ENCODE measurements at places on chromosomes 2 and 18. TPM values are rescaled to one million over a fixed set of nuclear protein-coding genes. Genes with fewer than 3 reads are reported as not detected.

PIEZO2 gene
- total RNA-seq: 25.9 TPM

GRCh38 chr2:233219848-233220247 lies 31.6 kb upstream of the ATG16L1 start:
- H3K4me3 ChIP-seq: no peak overlapping the region
- no peaks in the 10 kb centered on the region for H3K36me3 ChIP-seq
- no peaks in the 10 kb centered on the region for H3K4me1 ChIP-seq
- H3K27ac ChIP-seq: no peak overlapping the region
- H3K27me3 ChIP-seq: no peaks in the 10 kb centered on the region
- DNase-seq: no peak

DNA sequence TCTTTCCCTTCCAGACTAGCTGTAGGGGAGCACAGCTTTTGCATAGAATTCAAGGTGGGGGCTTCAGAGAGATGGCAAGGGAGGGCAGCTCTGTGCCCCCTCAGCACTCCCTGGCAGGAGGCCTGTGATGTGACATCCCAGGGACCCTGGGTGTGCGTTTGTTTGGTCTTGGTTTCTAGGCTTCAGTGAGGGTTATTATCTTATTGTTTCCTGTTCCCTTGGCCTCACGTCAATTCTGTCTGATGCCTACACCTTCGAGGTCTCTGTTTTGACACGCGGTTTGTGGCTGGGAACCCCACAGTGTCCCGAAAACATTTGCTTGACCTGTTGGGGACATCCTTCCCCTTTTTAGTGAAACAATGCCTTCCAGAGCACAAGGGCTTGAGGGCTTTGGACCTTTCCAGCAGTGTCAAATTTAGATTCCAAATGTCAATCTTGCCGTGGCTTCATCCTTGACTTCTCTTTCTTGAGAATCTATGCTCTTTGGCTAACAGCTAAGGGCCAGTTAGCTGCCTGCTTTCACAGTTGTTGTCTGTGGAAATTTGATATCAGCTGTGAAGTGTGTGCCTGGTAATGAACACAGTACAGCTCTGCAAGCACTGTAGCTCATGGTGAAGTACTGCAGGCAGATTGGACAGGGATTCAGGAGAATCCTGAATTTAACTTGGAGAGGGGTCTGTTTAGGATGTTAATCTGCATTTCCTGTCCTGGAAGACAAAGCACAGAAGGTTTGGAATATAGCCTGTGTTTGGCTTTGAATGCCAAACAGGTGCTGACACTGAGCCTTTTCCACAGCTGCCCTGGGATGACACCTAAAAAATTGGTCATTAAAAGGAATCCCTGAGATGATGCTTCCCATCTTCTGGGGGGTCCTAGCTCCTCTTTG lies 108.2 kb upstream of the CXCR4 start:
- H3K36me3 ChIP-seq: no peaks in the 10 kb centered on the region
- no peak overlapping the region for H3K4me3 ChIP-seq
- no peak overlapping the region for H3K27ac ChIP-seq
- no peaks in the 10 kb centered on the region for H3K4me1 ChIP-seq
- DNase-seq: no peak

GRCh38 chr2:201668402-201668910 lies 25.2 kb upstream of the TMEM237 start:
- no peak overlapping the region for H3K27ac ChIP-seq
- no peak for DNase-seq
- no peaks in the 10 kb centered on the region for H3K27me3 ChIP-seq
- no peak overlapping the region for H3K4me3 ChIP-seq
- no peaks in the 10 kb centered on the region for H3K36me3 ChIP-seq
